ENCODE measurements at places on chromosomes 4 and X.

DNA sequence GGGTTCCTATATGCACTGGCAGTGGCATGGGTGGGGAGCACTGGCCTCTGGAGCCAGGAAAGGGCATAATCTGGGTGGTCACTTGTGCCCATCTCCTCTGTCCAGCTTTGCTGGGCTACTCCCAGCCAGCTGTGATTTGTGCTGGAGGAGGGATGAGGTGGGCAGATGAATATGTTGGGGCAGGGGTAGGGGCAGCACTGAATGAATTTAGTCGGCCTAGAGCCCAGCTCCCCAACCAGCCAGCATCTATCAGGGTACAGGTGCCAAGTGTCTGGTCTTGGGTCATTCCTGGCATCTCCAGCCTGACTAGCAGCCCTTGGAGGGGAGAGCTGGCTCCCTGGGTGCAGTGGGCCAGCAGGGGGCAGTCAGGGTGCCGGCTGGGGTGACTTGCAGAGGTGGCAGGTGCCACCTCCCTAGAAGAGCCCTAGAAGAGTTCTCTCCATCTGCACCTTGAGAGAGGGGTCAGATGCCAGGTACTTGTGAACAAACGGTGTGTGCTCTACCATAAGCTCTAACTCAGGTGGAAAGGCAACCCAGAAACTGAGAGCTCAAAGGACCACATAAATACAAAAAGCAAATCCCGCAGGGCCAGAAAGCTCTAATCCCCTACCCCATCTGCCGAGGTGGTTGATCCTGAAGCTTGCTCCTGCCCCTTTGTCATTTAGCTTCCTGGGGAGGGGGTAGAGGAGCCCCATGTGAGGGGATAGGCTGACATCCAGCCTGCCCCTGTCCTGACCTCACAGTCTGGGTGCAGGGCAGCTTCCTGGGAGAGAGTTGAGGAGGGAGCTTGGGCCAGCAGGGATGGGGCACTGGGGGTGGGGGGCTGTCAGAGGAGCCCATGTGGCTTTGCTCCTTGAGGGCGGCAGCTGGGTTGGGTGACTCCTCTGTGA is 2.2 kb downstream of the SORCS2 start:
- DNase-seq, result no peak

DNA sequence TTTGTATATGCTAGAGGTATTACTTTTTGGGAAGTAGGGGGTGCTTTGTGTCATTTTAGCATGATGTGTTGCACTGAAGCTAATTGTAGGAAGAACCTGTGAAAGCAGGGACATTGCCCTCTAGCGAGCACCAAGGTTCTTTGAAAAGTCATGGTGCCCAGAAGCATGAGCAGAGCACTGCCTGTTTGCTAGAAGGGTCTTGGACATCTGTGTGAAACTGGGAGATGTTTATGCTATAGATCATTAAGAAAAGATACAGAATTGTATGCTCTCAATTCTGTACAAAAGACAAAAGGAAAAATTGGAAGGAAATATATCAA is 14.7 kb downstream of the GRPR start:
- DNase-seq, result no peak

- DNase-seq, result no peak
Observed at GRCh38 chrX:100600758-100601157, 16.0 kb downstream of the TNMD start.

- DNase-seq, result no peak
Observed at GRCh38 chrX:2484721-2485648, 15.8 kb downstream of the DHRSX start.

DNA sequence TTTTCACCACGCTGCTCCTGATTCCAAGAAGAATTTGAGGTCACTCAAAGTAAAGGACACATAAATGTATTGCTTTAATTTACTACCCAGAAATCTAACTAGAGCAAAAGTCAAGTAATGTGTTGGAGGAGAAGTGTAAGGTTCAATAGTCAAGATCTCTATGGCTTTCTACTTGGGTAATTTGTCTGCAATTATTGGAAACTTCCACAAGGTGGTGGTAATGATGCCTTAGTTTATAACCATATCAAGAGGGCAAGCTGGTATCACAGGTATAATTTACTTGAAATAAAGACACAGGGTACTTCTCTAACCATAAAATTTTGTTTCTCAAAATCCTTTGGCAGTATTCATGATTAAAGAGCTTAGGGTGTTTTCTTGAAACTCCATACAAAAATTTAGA is 10.2 kb upstream of the GRIA3 start:
- DNase-seq, result no peak

GRCh38 chrX:10608099-10608498 is 12.3 kb downstream of the MID1 start:
- DNase-seq, result no peak

DNA sequence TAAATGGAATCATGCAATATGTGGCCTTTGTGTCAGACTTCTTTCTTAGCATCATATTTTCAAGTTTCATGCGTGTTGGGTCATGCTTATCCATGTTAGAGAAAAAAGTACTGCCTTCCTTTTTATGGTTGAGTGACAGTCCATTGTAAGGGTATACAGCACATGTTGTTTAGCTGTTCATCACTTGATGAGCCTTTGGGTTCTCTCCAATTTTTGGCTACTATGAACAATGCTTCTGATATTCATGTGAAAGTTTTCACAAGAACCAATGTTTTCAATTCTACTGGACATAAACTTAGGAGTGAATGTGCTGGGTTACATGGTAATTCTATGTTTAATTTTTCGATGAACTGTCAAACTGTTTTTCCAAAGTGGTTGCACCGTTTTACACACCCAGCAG is 28.1 kb upstream of the LNX1 start:
- no peak for DNase-seq

- no peak for DNase-seq
Observed at GRCh38 chr4:171378323-171378722, 434.9 kb upstream of the GALNTL6 start.

GRCh38 chr4:127251423-127251822 is 381.3 kb upstream of the INTU start:
- DNase-seq, result no peak

- no peak for DNase-seq
Observed at GRCh38 chr4:120613778-120614177, 308.7 kb downstream of the PRDM5 start.

DNA sequence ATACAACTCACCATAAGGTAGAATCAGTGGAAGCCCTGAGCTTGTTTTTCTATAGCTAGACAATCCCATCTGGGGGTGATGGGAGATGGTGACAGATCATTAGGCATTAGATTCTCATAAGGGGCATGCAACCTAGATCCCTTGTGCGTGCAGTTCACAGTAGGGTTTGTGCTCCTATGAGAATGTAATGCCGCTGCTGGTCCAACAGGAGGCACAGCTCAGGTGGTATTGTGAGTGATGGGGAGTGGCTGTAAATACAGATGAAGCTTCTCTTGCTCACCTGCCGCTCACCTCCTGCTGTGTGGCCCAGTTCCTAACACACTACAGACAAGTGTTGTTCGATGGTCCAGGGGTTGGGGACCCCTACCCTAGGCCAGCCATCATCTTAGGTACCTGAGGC is 5.9 kb upstream of the GATB start:
- no peak for DNase-seq

GRCh38 chrX:30822068-30822681 is 66.9 kb downstream of the TAB3 start:
- DNase-seq, result no peak

- DNase-seq, result no peak
Observed at GRCh38 chr4:87053802-87054767, 119.3 kb downstream of the AFF1 start.

GRCh38 chrX:10031746-10032145 is 64.6 kb downstream of the CLDN34 start:
- no peak for DNase-seq

- DNase-seq, result no peak
Observed at GRCh38 chrX:132226169-132226568, 6.9 kb upstream of the RAP2C start.

DNA sequence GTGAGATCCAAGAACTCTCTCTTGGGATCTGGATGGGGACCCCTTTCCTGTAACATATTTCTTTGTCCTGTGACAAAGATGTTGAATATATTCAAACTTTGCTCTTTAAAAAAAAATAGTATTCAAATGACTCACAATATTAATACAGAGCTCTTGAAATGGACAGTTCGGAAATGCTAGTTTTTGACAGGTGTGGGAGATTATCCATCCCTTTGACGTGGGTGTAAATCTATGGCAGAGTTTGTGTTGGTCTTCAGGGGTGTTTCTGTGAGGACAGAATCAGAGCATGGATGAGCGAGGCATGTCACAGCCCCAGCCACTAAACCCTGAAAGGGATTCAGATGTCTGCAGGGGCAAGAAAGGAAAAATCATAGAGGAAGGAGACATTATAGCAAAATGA is 25.8 kb downstream of the TENM3 start:
- no peak for DNase-seq

GRCh38 chr4:111283066-111283677 is 660.3 kb upstream of the PITX2 start:
- DNase-seq, result no peak

GRCh38 chrX:118978451-118978850 is 4.0 kb downstream of the LONRF3 start:
- DNase-seq, result no peak

DNA sequence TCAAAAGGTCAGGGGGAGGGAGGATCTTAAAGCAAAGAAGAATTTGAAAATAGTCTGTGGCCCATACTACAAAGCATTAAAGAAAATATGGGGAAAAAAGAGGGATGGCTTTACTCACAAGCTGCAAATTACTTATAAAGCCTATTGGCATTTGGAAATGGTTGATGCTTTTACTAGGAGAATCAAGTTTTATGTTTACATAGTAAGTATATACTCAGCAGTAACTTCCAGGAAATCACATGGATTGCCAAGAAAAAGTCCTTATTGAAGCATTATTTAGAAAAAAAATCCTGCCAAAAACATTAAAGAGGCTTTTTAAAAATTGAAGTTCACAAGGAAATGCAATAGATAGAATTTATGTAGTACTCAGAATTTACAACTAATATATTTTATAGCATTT is 8.4 kb upstream of the SH3RF1 start:
- DNase-seq, result no peak

- no peak for DNase-seq
Observed at GRCh38 chr4:154344686-154345085, 146.9 kb downstream of the DCHS2 start.

GRCh38 chr4:76787898-76788297 is 110.0 kb downstream of the SOWAHB start:
- no peak for DNase-seq

- DNase-seq, result no peak
Observed at GRCh38 chr4:153489856-153490558, 23.8 kb downstream of the TMEM131L start.

DNA sequence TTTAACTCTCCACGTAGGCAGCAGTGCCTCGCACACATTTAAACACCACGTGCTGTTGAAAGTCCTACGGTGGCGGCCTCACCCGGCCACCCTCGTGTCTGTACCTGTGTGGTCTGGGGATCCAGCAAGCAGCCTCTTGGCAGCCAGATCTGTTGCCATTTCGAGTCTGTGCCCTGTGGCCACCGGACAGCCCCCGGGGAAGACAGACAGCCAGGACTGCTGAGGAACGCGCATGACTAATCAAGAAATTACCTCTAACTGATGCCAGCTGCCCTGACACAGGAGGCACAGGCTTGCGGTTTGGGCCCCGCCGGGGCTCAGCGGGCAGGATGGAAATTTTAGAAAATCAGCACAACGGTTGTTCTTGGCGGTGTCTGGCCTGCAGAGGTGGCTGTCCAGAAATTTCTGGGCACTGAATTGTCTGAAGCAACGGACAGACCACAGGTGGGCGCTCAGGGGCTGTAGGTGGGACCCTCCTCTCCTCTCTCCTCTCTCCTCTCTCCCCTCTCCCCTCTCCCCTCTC is 15.6 kb upstream of the ASMTL start:
- DNase-seq, result peak; percentile 68

- no peak for DNase-seq
Observed at GRCh38 chr4:150572704-150573504, 9.0 kb upstream of the MAB21L2 start.

DNA sequence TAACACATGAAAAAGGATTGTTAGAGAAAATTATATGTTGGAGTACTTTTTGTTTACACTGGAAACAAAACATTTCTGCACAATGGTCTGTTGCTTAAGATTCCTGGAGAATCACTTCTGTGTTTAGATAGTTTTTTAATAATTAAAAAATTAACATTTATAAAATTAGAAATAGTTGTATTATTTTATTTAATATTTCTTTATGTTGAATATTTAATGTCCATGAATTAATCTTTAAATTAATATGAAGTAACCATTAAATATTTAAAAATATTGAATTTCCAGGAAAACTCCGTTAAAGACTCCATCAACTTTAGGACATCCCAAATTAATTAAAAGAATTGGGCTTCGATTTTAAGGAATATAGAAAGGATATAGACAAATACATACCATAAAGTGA is 797.1 kb upstream of the GALNTL6 start:
- no peak for DNase-seq

GRCh38 chr4:36477861-36478260 is 196.4 kb downstream of the DTHD1 start:
- no peak for DNase-seq

- DNase-seq, result no peak
Observed at GRCh38 chr4:185513489-185514181, 21.7 kb downstream of the PDLIM3 start.

GRCh38 chr4:25494166-25494565 is 117.1 kb downstream of the ANAPC4 start:
- DNase-seq, result no peak

GRCh38 chrX:39969099-39969818 is 128.5 kb downstream of the BCOR start:
- DNase-seq, result no peak

- no peak for DNase-seq
Observed at GRCh38 chr4:47899639-47900038, 14.7 kb downstream of the NFXL1 start.

GRCh38 chr4:41748074-41748570 is 403 bp downstream of the PHOX2B start:
- DNase-seq, result no peak

DNA sequence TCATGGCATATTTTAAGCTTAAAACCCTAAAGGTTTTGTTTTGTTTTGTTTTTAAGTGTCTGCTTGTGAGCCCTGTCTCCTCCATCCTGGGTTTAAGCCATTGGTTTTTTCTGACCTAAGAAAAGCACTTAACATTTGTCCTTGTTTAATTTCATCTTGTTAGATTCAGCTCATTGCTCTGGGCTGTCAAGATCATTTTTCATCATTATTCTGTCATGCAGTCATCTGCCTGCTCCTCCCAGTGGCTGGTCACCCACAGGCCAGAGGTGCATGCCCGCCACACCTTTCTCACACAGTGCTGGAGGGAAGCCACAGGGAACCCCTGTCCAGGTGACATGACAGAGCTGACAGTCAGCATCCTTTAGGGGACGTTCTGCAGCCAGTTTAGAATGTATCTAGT is 11.7 kb upstream of the REELD1 start:
- no peak for DNase-seq

- peak; percentile 70 for DNase-seq
Observed at GRCh38 chr4:38675146-38676121, 11.4 kb downstream of the KLF3 start.

GRCh38 chr4:8069102-8069752 is 89.4 kb downstream of the ABLIM2 start:
- DNase-seq, result no peak

DNA sequence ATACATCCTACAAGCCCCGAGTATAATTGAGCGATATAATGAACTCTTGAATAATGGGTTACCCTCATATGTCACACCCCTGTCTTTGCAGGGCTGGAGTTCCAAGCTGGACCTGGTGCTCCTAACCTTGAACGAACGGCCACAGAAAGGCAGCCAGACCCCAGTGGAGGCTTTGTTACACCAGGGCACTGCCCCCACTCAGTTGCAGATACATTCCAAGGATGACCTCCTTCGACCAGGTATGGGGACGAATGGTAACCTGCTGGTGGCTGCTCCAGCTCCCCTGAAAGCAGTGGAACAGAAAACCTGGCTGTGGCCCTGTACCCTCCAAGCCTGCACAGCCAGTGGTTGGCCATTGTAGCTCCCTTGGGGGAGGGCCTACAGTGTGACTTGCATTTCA is 56.6 kb upstream of the CCDC149 start:
- DNase-seq, result no peak

All from activated CD8-positive, alpha-beta memory T cell treated with anti-CD3 and anti-CD28 coated beads for 4 hours (primary cell).